ENCODE measurements at places on chromosomes 1 and 21. TPM values are rescaled to one million over a fixed set of nuclear protein-coding genes. Genes with fewer than 3 reads are reported as not detected.

HSF2BP gene
- 2.0 TPM for total RNA-seq

DIO1 gene
- total RNA-seq, result not detected

NTRK1 gene
- total RNA-seq, result 0.41 TPM

SPATA46 gene
- not detected for total RNA-seq

LRRIQ3 gene
- total RNA-seq, result 0.82 TPM

DNA sequence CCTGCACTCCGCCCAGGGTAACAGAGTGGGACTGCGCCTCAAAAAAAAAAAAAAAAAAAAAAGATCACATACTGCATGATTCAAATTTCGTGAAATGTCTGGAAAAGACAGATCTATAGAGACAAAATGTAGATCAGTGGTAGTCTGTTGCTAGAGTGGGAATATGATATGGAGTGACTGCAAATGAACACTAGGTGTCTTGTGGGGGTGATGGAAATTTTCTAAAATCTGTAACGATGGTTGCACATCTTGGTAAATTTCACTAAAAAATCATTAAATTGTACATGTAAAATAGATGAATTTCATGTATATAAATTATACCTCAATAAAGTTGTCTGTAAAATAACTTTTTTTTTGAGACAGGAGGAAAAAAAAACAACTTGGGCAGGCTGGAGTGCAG lies 5.5 kb downstream of the AIDA start:
- no peak for DNase-seq

DNA sequence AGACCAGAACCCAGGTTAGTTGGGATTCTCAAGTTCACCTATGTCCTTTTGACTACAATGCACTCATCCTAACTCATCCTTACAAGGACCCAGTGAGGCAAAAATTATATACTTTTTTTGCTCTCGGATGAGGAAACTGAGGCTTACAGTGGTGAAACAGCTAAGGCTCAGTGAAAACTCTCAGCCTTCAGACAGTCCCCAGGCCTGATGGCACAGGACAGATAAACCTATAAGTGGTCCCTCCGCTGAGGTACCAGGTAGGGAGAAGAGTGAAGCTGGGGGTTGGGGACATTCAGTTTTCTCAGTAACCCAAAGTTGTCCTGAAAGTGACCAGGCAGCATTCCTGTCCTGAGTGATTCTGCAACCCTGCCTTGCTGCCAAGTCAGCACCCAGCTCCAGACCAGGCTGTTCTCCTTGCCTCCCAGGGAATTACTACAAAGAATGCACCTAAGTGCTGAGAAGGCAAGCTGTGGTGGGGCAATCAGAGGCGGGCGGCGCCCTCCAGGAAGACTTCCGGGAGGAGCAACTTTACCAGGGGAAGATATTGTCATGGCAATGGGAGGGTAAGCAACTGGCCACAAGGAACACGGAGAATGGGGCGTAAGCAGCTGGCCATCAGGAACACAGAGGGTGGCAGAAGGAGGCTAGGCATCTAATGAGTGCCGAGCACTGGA lies 4.6 kb downstream of the TENT5B start:
- no peak for DNase-seq

GRCh38 chr1:28329395-28330153 lies 734 bp downstream of the MED18 start:
- DNase-seq, result no peak

DNA sequence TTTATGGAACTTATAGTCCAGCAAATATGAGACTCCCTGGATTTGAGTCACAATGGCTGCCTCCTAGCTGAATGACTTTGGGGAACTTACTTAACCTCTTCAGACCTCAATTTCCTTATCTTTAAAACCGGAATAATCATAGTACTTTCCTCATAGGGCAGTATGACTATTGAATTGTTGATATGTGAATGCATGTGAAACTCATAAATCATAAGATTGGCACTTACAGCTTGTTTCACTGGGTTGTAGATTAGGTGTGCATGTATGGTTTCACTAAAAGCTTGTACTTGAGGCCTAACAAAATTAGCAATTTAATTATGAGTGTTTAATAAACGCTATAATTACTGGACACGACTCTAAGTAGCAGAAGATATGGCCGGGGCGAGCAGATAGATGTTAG lies 72.5 kb downstream of the ST6GALNAC5 start:
- no peak for DNase-seq

- DNase-seq, result peak; percentile 67
These were observed at the start of gene CBR3 for GRCh38 chr21:36134803-36135390. Gene CBR3 (plus strand): TSS chr21:36135079. CDS start chr21:36135193, 114 bp downstream.

DNA sequence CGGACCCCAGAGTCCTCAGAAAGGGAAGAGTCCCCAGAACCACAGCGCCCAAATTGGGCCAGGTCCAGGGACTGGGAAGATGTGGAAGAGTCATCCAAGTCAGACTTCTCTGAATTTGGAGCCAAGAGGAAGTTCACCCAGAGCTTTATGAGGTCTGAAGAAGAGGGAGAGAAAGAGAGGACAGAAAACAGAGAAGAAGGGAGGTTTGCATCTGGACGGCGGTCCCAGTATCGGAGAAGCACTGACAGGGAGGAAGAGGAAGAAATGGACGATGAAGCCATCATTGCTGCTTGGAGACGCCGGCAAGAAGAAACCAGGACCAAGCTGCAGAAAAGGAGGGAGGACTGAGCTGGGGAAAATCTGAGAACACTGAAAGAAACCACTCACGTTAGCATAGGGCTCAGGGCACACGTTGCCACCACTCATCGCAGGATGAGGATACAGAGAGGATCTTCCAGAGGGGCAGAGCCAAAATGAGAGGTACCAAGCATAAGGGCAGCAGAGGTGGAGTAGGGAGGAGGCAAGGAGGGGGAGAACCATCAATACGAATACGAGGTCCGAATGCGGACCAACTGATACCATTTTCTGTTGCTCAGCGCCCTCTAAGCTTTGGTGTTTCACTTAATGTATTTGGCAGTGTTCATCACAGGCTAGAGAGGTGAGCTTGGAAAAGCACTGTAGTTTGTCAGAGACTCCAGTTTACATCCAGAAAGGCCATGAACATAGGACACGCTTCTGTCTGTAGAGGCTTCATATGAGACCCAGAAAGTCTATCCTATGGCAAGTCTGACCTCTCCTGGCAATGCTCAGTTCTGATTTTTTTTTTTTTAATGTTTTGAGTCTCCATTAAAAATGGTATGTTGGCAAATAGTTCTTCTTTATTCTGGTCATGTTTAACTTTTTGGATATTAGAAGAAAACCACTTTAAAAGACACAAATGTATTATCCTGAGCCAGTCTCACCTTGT lies 34.7 kb downstream of the STYXL2 start:
- no peak for DNase-seq

DNA sequence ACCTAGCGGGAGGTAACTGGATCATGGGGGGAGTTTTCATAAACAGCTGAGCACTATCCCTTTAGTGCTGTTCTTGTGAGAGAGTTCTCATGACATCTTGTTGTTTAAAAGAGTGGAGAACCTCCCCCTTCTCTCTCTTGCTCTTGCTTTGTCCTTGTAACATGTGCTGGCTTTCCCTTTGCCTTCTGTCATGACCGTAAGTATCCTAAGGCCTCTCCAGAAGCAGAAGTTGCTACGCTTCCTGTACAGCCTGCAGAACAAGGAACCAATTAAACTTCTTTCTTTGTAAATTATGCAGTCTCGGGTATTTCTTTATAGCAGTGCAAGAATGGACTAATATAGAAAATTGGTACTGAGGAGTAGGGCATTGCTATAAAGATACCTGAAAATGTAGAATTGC lies 515.6 kb downstream of the NEGR1 start:
- no peak for DNase-seq

- no peak for DNase-seq
These were observed 49.6 kb downstream of the MTR start for GRCh38 chr1:236844499-236845271.

DNA sequence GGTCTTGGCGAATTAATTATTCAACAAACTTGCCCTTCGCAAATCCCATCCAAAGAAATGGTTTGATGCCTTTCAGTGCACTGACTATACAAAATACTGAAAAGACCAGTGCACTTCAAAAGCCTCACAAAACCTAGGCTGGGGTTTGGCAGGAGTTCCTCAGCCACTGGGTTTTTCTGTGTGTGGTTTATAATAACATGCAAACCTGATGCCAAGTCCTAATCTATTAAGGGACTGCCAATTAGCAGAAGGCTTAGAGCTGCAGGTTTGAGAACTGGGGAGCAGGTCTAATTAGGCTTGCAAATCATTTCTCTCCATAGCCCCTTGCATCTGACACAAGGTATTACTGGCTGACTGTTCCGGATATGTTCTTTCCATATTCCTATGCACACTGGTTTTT lies 27.7 kb downstream of the PLPP3 start:
- no peak for DNase-seq

GRCh38 chr1:180482425-180483275 lies 19.7 kb downstream of the ACBD6 start:
- DNase-seq, result peak; percentile 31

DNA sequence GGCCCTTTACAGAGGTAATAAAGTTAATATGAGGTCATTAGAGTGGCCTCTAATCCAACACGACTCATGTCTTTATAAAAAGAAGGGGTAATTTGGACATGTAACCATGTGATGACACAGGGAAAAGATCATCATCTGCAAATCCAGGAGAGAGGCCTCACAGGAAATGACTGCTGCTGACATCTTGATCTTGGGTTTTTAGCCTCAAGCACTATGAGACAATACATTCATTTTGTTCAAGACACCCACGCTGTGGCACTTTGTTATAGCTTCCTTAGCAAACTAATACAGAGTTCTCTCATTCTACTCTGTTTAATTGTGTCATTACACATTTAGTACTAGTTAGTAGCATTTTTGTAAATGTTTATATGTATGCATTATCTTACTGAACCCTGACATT lies 64.0 kb upstream of the RUNX1 start:
- DNase-seq, result no peak

- DNase-seq, result no peak
These were observed 79.8 kb upstream of the ROR1 start for GRCh38 chr1:63693944-63694571.

DNA sequence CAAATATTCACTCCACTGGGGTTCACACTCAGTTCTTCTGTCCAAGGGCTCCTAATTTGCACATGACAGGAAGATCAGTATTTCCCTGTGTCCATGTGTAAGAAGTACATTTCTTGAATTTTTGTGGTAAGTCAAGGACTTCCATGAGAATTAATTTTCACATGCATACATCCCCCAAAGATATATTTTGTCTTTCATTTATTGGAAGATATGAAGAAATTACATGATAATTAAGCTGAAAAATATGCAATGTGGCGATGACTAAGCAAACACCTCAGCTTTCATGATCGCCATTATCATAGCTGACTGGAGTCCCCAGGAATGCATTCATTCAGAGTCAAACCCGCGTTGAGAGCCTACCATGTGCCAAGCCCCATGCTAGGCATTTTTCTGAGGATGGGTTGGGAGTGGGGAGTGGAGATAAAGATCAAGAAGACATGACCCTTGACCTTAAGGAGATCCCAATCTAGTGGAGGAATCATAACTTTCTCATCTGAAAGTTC lies 104.6 kb upstream of the F3 start:
- DNase-seq, result no peak

DNA sequence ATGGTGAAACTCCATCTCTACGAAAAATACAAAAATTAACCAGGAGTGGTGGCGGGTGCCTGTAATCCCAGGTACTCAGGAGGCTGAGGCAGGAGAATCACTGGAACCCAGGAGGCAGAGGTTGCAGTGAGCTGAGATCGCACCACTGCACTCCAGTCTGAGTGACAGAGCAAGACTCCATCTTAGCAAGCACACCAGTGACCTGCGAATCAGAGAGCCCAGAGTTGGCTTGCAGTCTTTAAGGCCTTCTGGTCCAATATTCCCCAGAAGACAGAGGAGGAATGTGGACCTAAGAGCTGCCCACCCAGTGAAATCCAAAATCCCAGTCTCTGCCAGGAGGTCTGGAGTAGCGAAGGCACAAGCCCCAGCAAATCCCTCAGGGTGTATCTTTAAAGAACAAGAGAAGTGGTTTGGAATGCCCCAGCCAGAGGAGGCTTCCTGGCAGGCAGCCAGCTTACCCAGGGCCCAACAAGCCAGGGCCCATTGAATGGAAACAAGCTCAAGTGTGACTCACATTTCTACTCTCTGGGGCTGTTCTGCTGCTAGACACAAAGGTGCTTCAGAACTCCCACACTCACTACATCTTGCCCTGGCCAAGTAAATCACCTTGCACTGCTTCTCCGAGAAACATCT lies 23.9 kb downstream of the GPR161 start:
- no peak for DNase-seq

GRCh38 chr1:207321790-207322645 lies 540 bp downstream of the CD55 start:
- peak; percentile 17 for DNase-seq

DNA sequence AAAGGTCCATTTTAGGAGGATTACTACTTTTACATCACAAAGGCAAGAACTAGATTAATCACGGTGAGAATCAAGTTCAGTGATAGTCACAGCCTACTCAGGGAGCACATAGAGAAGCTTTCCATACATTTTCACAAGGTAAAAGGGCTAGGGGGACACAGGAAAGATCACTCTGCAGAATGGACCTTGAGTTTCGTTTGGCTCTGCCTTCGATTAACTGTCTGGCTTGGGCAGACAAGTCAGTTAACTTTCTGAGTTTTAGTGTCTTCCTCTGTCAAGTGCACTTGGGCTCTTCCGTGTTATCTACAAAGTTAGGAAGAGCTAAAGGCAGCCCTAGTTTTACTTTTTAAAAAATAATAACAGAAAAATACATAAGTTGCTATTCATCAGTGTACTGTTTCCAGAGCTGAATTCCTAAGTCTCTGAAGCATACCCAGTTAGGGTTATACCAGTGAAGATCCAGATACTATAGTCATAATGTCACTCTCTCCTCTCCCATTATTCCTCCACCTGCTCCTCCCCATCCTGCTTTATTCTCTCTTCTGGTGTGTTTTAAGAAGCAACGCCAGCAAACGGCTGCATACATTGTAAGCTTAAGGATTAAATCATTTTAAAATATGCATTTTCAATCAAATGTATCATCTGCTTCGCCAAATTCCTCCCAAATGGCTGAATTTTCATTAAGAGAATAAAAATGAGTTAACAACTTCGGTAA lies 1.7 kb downstream of the CEP170 start:
- DNase-seq, result no peak

GRCh38 chr1:152459596-152460528 lies 45.8 kb upstream of the CRNN start:
- DNase-seq, result no peak

DNA sequence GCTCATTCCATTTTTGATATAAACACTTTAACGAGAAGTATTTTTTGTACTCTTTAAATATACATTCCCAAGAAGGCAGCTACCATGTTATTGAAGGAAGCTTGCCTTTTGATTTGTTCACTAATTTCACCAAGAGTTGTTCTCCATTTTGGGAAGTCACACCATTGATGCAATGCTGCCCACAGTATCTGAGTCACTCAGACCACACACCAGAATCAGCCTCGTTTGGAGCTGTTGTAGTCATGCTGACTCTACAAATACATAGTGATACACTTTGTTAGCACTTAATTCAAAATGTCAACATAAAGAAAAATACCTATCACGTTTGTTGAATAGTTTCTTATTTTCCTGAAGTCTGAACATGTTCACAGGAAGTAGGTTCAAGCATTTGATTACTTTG lies 78.7 kb downstream of the PAPPA2 start:
- DNase-seq, result no peak
